ENCODE measurements at places on chromosomes 16 and 17.

DNA sequence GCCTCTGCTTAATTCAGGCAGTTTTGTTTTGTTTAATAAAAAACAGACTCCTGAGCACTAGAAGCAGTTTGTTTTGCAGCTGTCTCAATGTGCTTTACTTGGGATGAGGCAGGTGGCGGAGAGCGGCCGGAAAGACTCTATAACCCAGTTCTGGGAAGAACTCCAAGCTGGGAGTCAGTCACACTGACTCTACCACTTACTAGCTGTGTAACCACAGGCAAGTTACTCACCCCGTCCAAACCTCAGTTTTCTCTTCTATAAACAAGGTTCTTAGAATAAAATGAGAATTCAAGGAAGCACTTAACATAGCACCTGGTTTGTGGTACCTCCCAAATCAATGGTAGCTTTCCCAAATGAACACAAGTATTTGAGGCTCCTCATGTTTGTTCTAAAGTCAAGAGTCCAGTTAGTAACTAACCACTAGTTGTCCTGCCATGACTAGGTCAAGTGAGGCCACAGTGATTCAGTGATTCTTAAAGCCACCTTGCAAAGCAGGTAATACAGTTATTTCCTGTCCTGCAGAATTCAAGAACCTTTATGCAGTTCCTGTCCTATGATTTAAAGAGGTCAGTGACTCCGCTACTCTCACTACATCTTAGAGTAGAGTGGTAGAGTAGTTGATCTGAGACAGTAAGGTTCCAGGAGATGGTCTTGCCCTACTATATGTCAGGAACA lies 2.7 kb downstream of the TXNDC17 start:
- peak; percentile 86 for DNase-seq

DNA sequence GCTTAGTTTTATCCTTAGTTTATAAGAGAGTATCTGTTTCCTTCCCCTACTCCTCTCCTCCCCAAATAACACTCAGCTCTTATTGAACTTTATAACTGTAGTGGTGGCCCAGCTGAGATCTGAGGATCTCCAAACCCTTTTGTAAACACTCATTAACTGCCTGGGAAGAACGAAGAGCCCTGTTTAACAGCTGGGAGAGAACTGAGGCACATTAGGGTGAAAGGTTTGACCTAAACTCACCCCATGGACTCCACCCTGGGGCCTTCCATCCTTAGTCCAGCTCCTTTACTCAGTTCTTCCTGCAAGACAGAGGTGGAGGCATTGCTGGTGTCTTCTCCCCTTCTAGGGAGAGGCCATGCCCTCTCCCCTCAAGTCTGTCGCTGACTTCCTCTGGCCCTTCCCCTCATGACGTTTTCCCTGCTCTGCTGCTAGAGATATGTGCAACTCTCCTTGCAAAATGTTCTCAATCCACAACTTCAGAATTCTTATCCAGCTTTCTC lies 1.2 kb upstream of the RARA start:
- DNase-seq = no peak

- DNase-seq = peak; percentile 90
These were observed 902 bp downstream of the ARHGAP27 start for GRCh38 chr17:45431531-45432404.

GRCh38 chr16:49599281-49599680 lies 225.7 kb downstream of the C16orf78 start:
- DNase-seq = no peak

DNA sequence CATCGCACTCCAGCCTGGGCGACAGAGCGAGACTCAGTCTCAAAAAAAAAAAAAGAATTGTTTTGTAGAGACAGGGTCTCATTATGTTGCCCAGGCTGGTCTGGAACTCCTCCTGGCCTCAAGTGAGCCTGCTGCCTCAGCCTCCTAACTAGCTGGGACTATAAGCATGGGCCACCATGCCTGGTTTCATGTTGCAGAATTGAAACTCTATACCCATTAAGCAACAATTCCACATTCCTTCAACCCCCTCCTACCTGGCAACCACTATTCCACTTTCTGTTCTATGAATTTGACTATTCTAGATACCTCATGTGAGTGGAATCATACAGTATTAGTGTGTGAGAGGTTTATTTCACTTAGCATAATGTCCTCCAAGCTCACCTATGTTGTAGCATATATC lies 24.5 kb downstream of the RNF135 start:
- DNase-seq = no peak

- no peak for DNase-seq
These were observed 192.1 kb upstream of the KIF2B start for GRCh38 chr17:53630638-53631037.

DNA sequence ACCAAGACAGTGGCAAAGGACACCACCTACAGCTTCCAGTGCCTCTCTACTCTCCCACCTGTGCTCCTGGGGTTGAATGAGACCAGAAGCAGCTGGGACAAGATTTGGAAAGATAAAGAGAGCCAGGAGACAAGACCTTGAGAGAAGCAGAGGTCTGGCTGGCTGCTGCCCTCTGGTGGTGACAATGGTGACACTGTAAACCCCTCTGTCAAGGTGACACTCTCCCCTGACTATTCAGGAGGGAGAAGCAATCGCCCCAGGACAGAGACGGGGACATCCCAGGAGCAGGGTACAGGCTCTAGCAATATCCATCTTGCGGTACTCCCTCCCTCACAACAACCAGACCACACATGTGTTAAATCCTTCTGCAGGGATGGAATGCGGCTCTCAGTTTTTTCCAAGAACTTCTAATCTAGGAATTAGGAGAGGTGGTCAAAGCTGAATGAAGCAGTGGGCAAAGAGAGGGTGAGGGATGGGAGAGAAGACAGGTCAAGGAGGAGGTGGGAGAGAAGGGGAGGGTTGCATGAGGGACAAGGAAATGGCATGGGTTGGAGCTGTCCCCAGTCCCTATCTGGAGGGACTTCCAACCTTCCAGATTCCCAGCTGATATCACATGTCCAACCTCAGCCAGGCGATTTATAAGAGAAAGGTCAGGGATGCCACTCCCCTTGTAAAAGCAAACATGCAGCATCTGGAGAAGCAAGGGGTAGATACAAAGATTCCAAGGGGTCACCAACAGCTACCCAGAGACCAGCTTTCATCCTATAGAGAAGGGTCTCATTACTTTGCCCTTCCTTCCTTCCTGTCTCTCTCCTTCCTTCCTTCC lies 2.9 kb downstream of the PHOSPHO1 start:
- DNase-seq = peak; percentile 69

GRCh38 chr16:80543162-80543561 lies 2.4 kb downstream of the DYNLRB2 start:
- no peak for DNase-seq

Measured in epithelial cell of esophagus (primary cell).